ENCODE measurements at places on chromosomes 13 and 19.

DNA sequence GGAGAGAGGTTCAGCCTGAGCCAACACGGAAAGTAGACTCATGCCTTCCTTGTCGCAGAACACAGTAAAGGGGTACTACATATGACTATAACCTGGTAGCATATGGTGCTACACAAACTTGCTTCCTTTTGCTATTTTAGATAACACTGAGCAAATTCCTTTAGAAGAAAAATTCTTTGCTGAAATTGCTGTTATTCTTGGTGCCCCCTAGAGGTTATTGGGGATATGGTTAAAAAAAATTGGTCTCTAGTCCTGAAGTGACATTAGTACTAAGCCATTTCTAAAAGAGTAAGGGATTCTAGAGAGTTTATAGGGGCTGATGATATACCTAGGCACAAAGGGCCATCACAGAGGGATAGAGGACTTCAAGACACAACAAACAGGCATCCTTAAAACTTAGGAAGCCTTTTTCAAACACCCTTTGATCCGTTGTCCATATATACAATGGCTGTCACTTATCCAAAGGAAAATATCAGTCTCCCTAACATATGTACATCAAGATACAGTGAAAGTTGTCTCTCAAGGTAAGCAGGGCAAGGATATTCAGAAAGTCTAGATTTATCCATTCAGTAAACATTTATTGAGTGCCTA is 13.9 kb upstream of the HS6ST3 start:
- DNase-seq, result no peak

GRCh38 chr13:109654341-109655205 is 131.8 kb downstream of the IRS2 start:
- no peak for DNase-seq

GRCh38 chr13:102517959-102518358 is 78.8 kb upstream of the TPP2 start:
- DNase-seq, result no peak

GRCh38 chr19:5575590-5575989 is 7.8 kb upstream of the TINCR start:
- DNase-seq, result no peak

DNA sequence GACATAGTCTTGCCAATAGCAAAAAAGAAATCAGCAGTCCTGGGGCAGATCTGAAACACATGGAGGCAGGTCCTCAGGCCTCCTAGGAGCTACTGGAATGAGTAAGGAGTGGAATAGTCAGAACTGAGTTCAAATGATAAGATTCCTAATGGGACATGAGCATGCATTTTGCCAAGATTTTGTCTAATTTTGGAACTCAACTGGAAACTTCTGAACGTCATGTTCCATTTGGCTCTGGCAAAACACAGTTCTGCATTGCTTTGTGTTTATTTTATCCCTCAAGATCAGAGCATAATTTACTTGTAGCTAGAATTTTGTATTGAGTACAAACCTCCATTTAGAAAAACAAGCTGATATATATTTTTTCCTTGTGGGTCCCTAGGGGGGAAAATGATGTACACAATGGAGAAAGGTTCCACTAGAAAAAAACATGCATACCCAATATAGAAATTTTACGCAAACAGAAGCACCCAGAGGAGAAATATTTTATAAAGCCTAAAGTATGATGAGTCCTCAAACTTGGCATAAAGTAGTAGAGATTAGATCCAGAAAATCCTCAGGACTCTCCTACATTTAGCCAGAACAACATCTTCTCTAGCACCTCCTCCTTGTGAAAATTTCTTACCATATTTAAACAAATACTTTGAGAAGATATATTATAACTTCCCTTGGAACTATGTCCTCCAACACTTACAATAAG is 149.0 kb upstream of the SERP2 start:
- DNase-seq, result no peak

DNA sequence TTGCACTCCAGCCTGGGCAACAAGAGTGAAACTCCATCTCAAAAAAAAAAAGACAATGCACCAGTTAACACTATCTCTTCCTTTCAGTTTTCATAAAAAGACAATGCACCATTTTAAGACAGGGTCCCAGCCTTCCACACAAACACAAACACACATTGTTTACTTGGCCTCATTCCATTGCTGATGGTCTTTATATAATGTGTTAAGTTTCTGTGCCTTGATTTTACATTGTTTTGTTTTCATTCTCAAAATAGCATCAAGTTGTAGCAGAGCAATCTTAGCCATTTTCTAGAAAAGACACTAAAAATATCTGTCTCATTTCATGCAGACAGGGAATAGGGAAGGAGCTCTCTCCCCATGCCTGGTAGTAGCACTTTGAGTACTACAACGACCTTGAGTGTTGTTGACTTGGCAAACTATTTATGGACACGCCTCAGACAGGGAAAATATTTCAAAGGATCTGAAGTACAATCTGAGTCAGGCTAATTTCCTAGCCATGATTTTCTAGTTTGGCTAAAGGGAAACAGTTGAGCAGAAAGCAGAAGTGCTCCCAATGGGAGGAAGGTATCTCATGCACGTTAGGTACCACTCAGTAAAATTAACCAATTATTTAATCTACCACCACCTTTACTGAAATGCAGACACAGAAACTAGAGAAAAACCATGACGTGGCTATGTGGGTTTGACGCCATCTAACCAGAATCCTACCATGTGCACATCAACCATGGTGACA is 120.6 kb downstream of the ABCC4 start:
- no peak for DNase-seq

DNA sequence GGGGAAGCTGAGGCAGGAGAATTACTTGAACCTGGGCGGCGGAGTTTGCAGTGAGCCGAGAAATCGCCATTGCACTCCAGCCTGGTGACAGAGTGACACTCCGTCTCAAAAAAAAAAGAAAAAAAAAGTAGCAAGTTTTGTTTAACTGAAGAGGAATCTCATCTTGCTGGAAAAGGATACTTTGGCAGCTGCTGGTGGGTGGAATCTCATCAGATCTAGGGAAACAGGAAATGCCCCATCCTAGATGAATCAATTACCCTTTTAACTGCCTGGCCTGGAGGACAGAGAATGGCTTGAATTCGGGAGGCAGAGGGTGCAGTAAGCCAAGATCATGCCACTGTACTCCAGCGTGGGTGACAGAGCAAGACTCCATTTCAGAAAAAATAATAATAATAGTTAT is 8.4 kb downstream of the ZNF320 start:
- no peak for DNase-seq

DNA sequence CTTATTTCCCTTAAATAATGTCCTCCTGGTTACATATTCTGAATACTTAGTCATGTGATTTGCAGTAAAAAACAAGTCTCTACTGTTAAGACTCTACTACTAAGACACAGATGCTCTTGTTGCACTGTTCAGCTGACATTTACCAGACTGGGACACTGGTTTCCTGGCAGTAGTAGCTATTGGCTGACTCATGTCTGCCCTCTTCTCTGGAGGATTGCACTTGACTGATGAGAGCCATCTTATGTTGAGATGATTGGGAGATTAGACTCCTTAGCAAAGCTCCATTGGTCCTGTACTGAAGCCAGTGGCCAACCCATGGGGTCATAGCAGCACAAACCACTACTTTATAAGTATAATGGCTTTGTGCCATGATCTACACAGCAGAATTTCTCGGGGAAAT is 1672.6 kb upstream of the PCDH20 start:
- no peak for DNase-seq

GRCh38 chr19:38395381-38396114 is 7.1 kb downstream of the SPRED3 start:
- DNase-seq, result no peak

GRCh38 chr13:80586356-80586755 is 245.4 kb upstream of the SPRY2 start:
- no peak for DNase-seq

DNA sequence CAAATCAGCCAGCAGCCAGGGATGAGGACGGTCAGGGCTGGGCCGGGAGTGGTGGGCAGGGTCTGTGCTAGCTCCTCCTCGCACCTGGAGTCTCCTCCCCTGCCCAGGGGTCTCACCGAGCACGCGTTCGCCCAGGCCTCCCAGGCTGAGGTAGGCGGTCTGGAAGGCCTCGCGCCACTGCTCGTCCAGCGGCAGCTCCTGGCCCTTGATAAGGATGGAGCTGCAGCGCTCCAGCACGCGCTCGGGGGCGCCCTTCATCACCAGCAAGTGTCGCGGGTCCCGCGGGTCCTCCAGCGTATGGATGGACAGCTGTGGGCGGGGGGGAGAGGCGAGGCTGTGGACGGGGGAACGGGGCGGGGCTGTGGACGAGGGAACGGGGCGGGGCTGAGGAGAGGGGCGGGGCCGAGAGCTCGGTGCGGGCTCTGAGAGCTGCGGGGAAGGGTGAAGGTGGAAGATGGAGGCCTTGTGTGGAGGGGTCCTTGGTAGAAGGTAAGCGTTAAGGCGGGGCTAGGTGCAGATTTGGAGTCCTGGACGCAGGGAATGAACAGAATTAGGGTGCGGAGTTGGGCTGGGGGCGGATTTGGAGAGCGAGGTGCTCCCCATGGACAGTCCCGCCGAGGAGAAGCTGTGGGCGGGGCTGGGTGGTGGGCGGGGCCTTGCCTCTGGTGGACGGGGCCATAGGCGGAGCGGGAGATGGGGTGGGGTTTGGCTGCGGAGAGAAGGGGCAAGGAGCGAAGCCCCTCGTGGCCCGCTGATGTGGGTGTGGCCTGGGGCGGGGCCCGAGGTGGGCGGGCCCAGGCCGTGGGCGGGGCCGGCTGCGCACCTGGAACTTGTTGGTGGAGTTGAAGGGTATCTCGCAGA is 5.7 kb downstream of the ATP4A start:
- no peak for DNase-seq
